CD4-positive, alpha-beta T cell (primary cell): ENCODE measurements at places on chromosomes 2 and 18. TPM values are rescaled to one million over a fixed set of nuclear protein-coding genes. Genes with fewer than 3 reads are reported as not detected.

The FHOD3 gene
- not detected for total RNA-seq

- DNase-seq, result no peak
Observed at GRCh38 chr2:134774786-134775641, 56.2 kb upstream of the TMEM163 start.

DNA sequence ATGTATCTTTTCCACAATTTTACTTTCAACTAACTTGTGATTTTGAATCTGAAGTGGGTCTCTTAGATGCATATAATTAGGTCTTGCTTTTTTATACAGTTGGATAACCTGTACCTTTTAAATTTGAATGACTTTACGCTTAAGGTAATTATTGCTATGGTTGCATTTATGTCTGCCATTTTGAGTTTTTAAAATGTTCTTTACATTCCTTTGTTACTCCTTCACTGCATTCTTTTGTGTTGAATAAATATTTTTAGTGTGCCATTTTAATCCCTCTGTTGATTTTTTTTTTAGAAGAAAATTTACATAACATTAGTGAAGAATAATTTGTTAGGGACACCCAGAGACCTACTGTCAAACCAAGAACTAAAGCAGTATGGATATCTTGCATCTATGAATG lies 65.3 kb downstream of the BIRC6 start:
- DNase-seq, result no peak

- no peak for DNase-seq
Observed at GRCh38 chr2:144990661-144991060, 470.7 kb upstream of the ZEB2 start.

GRCh38 chr2:191023235-191023679 lies 9.3 kb upstream of the STAT1 start:
- DNase-seq, result peak; percentile 68

GRCh38 chr2:32768387-32769174 lies 140.7 kb downstream of the TTC27 start:
- no peak for DNase-seq

DNA sequence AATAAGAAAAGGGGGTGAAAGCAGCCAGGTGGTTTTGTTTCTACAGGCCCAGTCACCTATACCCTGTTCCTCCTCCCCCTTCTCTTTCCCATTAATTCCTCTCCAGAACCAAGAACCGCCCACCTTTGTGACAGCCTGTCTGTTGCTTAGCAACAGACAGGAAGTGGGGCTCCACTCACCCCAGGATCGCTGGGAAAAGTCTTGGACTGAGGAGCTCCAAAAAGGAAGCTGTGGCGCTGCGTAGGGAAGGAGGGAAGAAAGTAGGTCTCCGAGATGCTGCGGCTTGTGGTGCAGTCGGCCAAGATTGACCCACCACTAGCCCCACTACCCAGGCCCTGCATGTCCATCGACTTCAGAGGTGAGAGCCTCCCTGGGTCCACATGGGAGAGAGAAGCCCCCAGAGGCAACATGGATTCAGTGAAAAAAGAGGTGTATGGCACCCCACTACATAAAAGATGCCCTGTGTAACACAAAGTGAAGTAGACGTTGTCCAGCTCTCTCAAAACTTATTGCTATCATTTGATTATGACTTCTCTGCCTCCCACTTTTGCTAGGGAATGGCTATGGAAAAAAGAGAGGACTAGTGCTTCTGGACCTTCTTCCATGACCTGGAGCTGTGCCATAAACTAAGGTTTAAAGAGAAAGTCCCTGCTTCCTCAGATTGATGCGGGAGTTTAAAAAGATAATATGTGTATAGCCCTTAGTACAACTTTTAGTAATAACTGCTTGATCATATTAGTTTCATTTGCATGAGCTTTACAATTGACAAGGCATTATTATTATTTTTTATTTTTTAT lies at the start of gene FER1L5:
TSS of gene FER1L5 (plus strand) at position 201 of the 797 bp plus-strand sequence. CDS start at position 274, 73 bp downstream.
- DNase-seq, result no peak

GRCh38 chr2:168430431-168430830 lies 25.6 kb upstream of the CERS6 start:
- DNase-seq, result no peak

DNA sequence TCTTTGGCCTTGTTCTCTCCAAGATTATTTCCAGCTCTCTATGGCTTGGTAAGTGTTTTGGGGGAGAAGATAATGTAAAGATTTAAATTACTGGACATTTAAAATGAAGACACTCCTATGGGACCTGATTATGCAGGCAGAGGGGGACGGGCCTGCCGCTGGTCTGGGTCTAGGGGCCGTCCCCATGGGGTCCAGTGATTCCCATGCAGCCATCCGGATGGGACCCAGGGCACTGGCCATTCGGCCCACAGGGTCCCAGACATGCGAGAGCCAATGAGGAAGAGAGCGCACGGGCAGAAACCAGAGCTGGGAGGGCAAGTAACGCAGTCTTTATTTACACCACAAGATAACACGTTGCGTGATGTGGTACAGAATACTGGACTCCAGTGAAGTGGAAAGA lies 200.0 kb downstream of the TWIST2 start:
- no peak for DNase-seq

DNA sequence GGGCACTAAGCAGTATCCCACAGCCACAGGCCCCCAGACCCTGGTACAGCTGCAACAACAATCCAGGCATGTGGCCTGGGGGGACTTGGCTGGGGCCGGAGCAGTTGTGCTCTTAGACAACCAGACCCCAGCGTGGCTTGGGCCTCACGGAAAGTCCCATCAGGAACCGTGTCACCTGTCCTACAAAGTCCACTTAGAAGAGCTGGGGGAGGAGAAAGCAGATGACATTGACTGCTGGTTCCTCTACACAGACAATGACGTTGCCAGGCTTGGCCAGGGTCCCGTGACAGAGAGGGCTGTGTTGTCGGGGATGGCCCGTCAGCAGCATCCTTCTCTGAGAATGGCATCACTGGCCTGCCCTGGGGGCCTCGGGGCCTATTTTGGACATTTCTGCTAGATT lies 124.5 kb downstream of the SEPTIN10 start:
- DNase-seq, result no peak

DNA sequence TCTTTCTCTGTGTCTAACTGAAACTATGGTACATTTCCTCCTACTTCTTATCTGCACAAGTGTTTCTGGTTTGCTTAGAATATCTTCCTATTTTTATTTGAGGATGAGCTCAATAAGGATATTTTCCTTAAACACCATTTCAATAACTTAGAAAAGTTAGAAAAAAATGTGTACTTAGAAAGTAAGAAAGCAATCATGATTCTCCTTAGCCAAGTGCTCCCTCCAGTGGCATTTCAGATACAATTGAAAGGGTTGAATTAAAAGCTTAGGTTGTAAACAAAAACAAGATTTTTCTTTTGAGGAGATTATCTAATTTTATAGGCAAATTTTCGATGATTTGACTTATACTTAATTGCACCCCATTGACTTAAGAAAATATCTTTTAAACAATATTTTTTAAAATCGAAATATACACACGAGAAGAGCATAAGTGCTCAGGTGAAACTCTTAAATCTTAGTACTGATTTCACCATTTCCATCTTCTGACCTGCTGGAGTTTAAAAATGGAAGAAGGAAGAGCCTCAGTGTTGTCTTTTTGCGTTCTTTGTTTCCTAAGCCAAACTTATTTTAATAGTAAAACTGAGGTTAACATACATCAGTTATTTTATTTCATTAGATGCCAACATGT lies 26.9 kb downstream of the C18orf63 start:
- DNase-seq, result peak; percentile 53

GRCh38 chr18:41630232-41630886 lies 324.7 kb upstream of the PIK3C3 start:
- no peak for DNase-seq

GRCh38 chr2:232260075-232260474 lies 118.5 kb upstream of the ALPP start:
- DNase-seq, result no peak

- DNase-seq, result no peak
Observed at GRCh38 chr2:112794841-112795240, 10.5 kb upstream of the IL1A start.

DNA sequence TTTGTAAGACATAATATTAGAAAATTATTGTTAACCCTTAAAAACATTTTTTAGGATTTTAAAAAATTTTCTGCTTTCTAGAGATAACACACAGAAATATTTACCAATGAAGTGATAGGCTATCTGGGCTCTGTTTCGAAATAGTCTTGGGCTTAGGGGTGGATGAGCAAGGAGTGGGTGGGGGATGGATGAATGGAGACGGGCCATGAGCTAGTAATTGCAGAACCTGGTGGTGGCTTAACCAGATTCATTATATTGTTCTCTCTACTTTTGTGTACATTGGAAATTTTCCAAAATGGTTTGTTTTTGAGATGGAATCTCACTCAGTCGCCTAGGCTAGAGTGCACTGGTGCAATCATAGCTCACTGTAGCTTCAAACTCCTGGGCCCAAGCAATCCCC lies 89.6 kb downstream of the TCF7L1 start:
- no peak for DNase-seq

DNA sequence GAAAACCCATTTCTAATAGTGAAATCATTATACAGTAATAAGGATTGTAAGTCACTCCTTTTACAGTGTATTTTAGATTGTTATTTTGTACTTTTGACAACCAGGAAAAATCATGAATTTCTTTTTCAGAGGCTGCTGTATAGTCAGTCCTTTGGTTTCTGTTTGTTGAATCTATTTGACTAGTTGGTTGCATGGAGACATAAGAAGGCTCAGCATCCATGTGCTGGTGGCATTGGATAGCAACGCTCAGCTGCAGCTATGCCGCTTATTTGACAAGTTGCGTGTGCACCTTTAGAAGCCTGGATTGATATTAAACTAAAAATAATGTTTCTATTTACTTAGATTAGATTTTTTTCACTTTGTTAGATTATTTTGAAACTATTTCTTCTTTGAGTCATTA lies 254.1 kb upstream of the SYT4 start:
- no peak for DNase-seq

GRCh38 chr2:224959556-224959955 lies 82.7 kb downstream of the DOCK10 start:
- no peak for DNase-seq
